ENCODE measurements at places on chromosomes 3 and 15.

- DNase-seq = no peak
Measured at GRCh38 chr15:31522028-31522427, 195.4 kb downstream of the KLF13 start.

- DNase-seq = no peak
Measured at GRCh38 chr3:445960-446359, 249.4 kb downstream of the CHL1 start.

DNA sequence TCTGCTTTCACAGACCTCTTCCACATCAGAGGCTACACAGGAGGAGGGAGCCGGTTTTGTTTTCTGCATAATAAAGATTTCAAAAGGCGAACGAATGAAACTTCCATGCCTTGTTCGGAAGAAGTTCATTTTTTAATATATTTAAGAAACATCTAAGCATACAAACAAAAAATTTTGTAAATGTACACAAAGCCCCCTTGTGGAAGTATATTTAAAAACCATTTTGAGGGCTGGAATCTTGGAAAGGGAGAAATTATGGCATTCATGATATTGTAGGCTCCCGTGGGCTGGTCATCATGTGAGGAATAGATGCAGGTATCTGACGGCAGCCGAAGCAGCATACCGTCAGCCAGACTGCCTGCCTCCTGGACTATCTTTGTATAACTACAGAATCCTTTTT lies 90.4 kb downstream of the MECOM start:
- DNase-seq = no peak

DNA sequence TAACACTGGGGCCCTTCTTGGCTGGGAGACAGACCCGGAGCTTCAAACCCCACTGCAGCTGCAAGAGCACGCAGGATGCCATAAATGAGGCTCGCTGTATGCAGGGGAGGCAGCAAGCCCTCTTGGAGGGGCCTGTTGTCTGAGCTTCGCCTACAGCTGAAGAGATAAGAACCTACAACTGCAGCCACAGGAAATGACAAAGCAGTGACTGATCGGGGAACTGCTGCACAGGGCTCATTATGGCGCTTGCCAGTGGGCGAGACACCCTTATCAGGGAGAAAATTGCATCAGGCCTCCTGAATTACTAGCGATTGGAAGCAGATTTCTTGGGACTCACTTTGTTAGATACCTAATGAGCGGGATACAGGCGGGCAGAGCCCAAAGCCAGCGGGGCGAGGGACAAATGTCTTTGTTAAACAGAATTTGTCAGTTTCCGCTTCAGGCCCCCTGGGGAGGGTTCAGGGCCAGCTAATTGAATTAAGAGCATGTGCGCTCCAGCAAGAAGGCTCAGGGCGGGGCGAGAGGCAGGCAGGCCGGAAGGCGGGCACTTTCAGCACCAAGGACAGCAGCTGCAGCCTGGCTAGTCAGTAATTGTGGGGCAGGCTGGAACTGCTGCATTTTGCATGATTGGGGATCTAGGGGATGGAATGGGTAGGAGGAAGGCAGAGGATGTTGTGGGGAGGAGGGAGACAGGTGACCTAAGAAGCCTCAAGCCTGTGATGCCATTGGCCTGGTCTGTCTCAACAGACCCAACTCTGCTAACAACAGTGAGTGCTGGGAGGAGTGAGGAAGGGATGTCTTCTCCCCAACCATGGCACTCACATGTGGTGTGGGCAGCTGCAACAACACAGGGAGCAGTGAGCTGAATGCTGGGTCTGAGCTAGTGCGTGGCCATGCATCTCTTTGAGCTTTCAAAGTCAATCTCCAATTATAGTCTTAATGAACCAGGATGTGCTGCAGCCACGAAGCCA lies 55.3 kb downstream of the CCDC33 start:
- peak; percentile 63 for DNase-seq

- no peak for DNase-seq
Measured at GRCh38 chr3:152389316-152389934, 120.7 kb downstream of the MBNL1 start.

DNA sequence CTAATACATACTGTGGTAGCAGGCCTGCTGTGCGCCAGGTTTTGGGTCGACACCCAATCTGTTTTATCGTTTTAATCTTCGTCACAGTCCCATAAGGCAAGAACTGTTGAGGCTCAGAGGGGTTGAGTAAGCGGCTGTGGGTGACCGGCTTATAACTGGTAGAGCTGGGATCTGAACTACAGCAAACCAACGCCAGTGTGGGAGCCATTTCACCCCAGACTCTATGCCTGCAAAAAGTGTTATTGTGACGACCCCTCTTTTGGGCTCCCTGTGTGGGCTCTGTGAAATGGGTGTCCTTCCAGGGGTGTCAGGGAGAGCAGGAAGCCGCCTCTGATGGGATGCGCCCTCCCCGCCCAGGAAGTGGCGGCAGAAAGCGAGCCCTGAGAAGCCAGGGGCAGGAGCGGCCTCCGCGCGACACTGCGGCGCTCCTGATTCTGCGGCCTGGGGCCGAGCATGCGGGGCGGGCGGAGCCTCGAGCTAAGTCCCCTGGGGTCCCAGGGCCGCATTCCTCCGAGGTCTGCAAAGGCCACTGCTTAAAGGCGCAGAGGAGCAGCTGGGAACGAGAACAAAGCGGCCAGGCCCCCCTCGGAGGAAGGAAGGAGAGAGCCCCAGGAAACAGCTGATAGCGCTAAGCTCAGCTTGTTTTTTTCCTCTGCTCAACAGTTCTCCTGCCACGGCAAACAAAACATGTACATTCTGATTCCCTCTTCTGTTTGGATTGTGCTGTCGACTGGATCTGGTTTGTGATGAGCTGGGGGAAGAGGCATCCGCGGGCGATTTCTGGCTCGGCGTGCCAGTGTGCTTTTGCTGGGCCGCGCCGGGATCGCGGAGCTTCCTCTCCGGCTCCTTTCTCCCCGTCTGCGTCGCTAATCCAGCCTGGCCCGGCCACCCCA lies 33.9 kb downstream of the GRK7 start:
- DNase-seq = peak; percentile 43

GRCh38 chr15:48695827-48696573 lies 50.5 kb upstream of the FBN1 start:
- DNase-seq = no peak

- no peak for DNase-seq
Measured at GRCh38 chr3:143951351-143951971, 20.2 kb upstream of the DIPK2A start.

GRCh38 chr3:108017587-108017986 lies 73.2 kb downstream of the CD47 start:
- no peak for DNase-seq

DNA sequence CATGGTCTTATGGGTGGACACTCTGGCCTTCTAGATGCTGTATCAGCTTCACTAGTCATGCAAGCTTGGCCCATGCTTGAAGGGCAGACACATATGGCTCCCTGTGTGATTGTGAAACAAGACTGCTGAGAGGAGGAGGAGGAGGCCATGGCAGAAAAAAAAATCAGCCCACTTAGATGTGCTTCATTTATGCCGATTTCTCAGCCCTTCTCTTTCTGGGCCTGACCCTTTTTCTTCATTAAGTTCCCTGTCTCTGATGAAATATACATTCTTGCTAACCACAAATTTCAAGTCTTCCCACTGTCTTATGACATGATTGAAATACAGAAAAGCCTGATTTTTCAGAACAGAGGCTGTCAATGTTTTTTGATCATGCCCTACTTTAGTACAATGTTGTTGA lies 213.0 kb upstream of the FEZF2 start:
- no peak for DNase-seq

GRCh38 chr15:99090938-99091337 lies 13.9 kb upstream of the SYNM start:
- DNase-seq = no peak

DNA sequence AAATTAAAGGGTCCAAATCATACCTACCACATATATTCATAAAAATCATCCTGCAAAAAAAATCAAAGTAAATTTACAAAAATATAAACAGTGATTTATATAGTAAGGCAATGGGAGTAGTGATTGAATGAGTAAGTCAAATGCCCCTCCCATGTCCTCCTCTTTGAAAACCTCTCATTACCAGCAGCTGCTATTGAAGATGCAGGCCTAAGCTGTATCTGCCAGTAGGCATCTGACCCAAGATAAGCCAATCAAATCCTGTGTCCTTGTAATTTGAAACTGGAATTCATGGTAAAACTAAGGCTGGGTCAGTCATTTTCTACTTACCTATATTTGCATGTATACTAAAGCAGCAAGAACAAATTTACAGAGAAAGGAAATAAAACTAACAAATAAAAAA lies 60.4 kb upstream of the POU1F1 start:
- no peak for DNase-seq

- no peak for DNase-seq
Measured at GRCh38 chr3:60081381-60082095, 1031.7 kb upstream of the CFAP20DC start.

- no peak for DNase-seq
Measured at GRCh38 chr15:58392611-58393161, 39.1 kb upstream of the LIPC start.

GRCh38 chr3:117938974-117939373 lies 1095.7 kb downstream of the IGSF11 start:
- no peak for DNase-seq

GRCh38 chr3:172666181-172666872 lies 44.5 kb downstream of the NCEH1 start:
- DNase-seq = no peak

Data from activated naive CD4-positive, alpha-beta T cell treated with anti-CD3 and anti-CD28 coated beads, Interleukin-2, amount 50 U/mL, for 72 hours (primary cell).